Jurkat, Clone E6-1 (cell line): ENCODE measurements at places on chromosomes 3 and 15.
A peak's percentile ranks its signal among the peaks of the same experiment; 100 is the strongest.

- DNase-seq: no peak
These were observed 170.6 kb downstream of the TBL1XR1 start for GRCh38 chr3:177026505-177027277.

GRCh38 chr3:194072097-194072428, 63.9 kb upstream of the HES1 start:
- DNase-seq: no peak

GRCh38 chr15:65058394-65059368, 9.1 kb downstream of the RASL12 start:
- DNase-seq: no peak

- DNase-seq: no peak
These were observed 5.2 kb upstream of the USP3 start for GRCh38 chr15:63499175-63499549.

DNA sequence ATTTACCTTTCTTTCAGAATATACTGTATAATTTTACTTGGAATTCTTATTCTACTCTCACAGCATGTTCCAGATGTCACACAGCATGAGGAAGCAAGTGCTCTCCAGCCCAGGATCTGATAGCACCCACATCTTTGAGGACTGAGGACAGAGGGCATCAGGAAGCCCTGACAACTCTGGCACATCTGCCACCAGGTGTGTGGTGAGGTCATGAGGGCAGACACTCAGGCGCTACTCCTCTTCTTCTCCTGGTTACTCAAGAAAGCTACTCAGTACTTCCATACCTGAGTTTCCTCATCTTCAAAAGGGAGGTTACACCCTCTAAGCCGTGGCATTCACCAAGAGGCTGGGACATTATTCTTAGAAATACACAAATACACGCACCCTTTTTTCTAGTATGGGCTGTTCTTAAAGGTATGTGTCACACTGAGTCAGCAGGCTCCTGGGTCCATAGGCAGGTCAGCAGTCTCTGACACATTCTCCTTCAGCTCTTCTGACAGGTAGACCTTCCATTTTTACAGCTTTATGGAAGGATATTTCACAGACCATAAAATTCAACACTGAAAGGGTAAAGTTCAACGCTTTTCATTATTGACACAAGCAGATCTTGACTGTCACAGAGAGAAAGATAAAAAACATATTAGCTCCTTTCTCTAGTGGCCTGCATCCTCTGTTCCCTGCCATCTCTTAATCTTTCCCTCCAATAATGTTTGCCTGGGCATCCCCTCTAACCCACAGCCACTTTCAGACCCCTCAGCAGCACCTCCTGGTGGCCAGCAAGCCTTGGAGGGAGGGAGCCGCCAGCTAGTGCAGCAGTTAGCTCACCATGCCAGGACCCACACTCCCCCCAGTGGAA, 103.2 kb upstream of the TJP1 start:
- DNase-seq: peak; percentile 45

DNA sequence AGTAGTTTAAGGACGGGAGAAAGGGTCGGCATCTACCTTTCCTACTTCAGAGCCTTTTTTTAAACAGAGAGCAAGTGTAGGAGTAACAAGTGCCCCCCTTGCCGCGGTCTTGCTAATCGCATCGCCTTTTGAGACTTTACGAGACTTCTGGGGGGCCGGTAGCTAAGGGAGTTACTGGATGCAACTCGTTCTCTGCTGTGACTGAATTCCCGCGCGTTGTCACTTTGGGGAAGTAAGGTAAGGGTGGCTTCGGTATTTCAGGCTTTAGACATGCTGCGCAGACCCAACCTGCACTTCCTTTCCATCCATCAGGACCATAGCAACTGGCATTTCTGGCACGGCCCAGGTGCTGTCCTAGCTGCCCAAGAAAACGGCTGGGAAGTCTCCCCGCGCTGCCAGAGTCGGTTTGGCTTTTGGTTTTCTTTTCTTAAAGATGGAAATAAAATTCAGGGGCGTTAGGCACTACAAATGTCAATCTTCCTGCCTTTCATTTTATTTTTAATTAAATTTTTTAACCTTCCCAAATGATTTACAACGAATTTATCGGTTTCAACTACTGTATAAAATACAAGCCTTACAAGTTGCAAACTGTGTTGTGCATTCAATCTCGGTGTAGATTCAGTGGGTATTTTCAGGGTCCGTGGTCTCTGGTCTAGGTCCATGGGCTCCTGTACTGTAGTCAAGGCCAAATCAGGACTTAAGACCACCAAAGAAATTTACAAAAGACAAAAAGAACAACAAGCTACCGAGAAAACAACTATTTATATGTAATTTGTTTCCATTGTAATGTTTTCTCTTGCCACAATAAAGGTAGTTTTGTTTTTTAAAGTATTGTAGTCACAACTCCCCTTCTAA, 3.5 kb downstream of the MECOM start:
- no peak for DNase-seq

DNA sequence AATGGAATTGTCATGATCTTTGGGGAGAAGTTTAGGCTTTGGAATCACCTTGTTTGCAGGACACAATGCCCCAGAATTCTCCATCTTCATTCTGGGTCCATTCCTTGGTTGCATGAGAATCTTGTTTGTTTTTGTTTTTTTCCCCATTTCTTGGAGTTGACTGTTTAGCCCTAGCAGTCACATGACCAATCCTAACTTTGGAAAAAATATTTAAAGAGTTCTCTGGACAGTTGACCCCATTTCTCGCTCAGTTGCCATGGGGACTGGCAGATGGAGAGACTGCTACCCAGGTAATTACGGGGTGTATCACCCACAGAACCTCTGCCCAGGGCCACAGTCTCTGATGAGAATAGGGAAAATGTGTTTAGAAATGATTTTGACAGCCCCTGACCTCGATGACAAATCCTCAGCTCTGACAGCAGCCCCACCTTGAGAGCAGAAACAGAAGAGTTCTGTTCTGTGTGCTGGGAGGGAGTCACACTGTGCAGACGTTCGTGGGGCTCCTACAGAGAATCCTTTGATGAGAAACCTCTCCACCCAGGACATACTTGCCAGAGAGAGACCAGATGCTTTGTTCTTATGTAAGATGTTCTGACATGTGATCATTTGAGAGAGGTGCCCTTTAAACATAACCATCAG, 57.7 kb downstream of the IL16 start:
- DNase-seq: no peak

DNA sequence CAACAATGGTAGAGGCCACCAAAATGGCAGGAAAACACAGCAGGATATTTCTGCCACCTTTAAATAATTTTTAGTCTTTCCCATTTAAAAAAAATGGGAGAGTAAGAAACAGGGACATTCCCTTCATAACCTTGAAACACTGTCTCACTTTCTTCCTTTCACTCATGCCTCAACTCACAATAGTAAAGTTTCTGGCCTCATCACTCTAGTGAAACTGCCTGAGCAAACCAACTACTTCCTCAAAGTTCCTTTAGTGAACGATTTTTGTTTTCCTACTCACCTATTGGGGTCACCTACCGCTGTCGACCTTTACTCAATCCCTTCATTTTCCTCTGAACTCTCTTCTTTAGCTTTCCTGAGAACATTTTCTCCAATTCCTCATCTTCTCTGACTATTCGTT, 33.0 kb downstream of the SHC4 start:
- no peak for DNase-seq

GRCh38 chr3:192892981-192893700, 24.5 kb downstream of the MB21D2 start:
- DNase-seq: no peak

GRCh38 chr3:178802259-178802658, 266.0 kb downstream of the KCNMB2 start:
- DNase-seq: no peak

DNA sequence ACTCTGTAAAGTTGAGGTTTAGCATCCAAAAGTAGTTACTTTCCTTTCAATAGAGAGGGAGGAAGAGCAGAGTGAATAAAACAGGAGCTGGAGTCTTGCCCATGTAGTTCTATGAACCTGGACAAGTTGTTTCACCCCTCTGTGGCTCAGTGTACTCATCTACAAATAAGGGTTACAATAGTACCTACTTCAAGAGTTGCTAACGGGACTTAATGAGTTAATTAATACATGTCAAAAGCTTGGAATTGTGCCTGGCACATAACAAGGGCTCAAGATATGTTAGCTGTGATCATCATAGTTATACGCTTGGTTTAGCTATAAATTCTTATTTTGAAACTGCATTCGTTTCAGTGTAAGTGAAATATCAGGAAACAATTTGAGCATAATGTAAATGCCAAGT, 388.5 kb upstream of the THBS1 start:
- DNase-seq: no peak

- no peak for DNase-seq
These were observed 20.5 kb downstream of the IFT80 start for GRCh38 chr3:160378331-160379109.

GRCh38 chr3:20742903-20743552, 557.0 kb upstream of the SGO1 start:
- no peak for DNase-seq

- no peak for DNase-seq
These were observed 20.1 kb upstream of the LDHAL6B start for GRCh38 chr15:59186501-59186900.

DNA sequence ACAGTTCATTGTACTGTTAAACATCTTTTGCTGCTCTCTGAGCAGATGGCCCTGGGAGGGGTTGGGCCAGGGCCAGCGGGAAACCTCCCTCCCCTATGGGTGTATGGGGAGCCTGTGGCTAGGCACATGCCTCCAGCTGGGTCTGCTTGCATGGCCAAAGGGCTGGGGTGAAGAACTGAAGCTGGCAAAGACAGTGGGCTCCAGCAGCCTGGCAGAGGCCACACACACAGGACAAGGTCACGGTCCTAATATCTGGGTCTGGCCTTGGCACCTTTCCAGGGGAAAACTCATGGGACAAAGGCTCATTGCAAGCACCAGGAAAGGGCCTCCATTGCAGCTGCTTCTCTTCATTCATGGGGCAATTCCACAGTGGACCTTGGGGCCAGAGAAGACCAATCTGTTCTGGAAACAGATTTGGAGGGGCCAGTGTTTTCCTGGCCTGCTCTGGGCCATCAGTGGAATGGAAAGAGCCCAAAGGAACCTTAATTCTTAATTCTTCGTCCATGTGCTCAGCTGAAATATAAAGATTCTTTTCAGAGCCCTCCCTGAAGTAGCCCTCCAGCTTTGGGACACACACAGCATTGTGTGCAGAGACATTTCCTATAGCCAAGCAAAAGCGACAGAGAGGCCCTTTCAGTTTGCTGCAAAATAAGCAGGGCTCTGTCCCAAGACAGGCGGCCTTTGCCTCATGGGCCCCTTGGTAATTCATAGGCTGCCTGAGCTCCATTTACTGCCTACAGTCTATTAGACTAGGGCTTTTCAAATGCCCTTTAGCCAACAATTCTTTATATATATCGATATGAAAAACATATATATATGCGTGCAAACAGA, 11.3 kb upstream of the LIMD1 start:
- DNase-seq: no peak

DNA sequence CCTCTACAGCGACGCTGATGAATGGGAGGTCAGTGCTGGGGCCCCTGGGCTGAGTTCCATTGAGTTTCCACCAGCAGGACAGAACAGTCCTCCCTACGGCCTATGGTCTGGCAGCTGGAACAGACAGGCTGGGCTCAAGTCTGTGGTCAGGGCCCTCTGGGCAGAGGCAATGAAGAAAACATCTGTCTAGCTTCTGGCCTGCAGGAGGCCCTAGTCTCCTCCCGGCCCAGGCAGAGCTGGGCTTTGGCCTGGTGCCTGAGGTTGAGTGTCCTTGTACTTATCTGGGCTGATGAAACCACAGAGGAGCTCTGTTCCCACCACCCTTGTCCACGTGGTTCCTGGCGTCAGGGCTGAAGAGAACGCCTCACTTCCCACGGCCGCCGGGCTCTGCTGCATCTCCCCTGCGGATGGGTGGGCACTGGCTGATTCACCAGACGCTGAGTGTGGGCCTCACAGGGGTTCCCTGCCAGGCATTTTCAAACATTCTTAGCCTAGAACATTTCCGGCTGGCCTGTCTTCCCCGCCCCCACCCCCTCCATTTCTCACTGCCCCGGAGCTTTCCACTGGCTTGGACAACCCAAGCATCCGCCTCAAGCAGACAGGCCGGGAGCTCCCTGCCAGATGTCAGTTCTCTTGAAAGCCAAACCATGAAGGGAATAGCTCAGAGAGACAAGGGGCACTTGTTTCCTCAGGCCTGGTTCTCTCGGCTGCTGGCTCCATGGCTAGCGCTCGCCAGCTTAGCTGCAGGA, 20.3 kb downstream of the PPCDC start:
- DNase-seq: no peak

DNA sequence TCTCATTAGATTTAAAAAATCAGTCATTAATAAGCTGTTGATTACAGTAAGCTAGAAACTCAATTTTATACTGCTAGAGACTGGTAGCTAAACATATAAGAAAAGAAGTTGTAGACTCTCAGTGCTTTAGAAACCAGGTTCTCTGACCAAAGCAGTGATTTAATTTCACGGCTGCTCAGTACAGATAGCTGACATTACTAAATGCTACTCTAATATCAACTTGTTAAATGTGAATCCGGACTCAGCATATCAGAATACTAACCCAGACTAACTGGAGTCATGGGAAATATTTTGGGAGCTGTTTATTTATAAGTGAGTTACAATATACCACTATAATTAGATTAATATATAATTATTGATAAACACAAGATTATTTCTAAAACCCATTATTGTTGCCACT, 80.4 kb downstream of the NEDD4 start:
- DNase-seq: no peak

DNA sequence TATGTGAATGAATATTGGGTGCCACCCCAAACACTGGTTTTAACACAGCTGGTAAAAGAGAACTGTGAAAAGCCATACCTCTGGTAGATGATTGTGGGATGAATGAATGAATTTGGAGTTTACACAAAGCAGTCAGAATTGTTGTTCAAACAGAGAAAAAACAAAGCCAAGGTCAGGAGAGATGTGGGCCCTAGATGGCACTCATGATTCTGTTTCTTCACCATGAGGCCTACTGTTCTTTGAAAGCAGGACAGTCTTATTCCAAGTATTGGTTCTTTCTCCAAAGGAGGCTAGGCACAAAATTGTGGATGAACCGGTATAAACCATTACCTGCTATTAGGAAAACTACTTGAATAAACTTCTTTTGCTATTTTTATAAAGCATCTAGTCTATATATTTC, 97.6 kb downstream of the SAMMSON start:
- no peak for DNase-seq

GRCh38 chr15:66039117-66039871, 170.0 kb downstream of the RAB11A start:
- DNase-seq: no peak

DNA sequence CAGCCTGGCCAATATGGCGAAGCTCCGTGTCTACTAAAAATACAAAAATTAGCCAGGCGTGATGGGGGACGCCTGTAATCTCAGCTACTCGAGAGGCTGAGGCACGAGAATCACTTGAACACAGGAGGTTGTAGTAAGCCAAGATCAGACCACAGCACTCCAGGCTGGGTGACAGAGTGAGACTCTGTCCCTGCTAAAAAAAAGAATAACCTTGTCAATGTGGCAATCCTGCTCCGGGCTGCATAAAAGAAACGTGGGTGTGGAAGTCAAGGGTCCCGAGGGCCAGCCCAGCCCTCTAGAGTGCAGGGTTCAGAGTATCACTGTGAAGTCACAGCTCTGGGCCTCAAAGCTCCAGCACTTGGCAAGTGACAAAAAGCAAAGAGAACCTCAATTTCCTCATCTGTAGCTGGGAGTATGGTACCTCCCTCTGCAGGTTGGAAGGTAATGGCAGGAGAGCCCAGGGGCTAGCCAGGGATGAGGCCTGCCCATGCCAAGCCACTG, 73.5 kb upstream of the IQSEC1 start:
- DNase-seq: no peak
